Activated naive CD8-positive, alpha-beta T cell treated with anti-CD3 and anti-CD28 coated beads, Interleukin-2, amount 50 U/mL, for 24 hours (primary cell): ENCODE measurements at places on chromosomes 4 and X.

DNA sequence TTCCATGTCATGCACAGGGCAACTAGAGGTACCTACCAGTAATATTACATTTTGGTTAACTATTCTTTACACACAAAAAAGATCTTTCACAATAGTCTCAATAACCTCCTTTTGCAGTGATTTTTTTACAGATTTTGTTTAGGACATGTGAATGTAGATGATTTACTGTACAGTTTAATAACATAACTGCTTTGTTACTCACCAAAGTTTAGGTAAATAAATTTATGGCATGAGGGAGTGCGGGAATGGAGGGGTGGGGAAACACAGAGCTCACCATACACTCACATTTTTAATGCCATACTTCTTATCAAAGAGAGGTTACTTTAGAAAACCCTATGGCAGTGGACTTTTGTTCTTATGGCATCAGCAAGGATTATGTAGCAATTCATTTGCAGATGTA lies 93.1 kb upstream of the TEX13A start:
- no peak for DNase-seq

DNA sequence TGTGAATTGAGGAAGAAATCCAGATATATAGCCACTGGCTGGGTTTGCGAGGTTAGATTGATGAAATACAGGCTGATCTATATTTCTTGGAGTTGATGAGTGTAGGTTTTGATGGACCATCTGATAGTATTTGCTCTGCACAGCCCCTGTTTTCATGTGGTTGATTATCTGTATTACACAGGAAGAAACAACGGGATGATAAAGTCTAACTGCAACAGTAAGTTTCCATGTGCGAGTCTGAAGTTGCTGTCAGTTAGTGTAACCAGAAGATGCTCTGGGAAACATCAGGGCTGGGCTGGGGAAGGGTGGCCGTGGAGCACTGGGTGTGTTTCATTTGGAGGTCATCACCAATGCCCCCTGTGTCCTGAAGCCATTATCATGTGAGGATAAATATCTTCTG lies 148.4 kb upstream of the SFRP2 start:
- no peak for DNase-seq

- no peak for DNase-seq
These were observed 1068.3 kb downstream of the STIM2 start for GRCh38 chr4:27928761-27929540.

DNA sequence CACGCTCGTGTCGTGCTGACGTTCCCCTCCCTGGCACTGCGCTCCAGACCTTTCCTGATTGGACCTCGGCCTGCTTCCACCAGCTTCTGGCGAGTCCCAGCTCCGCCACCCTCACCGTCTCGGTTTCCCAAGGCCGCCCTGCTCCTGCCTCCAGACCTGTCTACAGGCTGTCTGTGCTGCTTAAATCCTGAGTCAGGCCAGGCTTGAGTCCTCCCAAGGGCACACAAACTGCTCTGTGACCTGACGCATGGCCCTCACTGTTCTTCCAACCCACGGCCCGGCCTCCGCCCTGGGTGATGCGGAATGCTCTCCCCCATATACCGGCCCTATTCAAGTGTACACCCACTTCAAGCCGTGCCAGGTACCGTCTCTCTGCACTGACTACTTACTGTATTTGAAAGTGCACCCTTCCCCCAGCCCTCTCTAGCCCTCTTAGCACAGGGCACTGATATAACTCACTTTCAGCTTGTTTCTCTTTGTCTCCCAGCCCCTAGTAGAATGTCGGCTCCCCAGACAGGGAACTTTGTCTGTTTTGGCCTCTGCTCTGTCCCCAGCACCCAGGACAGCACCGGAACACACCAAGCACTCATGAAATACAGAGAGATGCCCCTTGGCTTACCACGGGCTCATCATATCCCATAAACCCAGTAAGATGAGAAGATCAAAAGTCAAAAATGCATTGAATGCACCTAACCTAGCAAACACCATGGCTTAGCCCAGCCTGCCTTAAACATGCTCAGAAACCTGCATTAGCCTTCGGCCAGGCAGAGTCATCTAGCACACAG lies 63.1 kb upstream of the AFAP1 start:
- DNase-seq: no peak

GRCh38 chr4:336099-336892 lies 1.3 kb upstream of the ZNF141 start:
- DNase-seq: peak; percentile 3

GRCh38 chrX:136620780-136621179 lies 27.2 kb upstream of the CD40LG start:
- no peak for DNase-seq

- no peak for DNase-seq
These were observed 5.8 kb downstream of the GTPBP6 start for GRCh38 chrX:312621-313331.

- DNase-seq: no peak
These were observed 27.9 kb downstream of the GRK4 start for GRCh38 chr4:2991243-2991642.

DNA sequence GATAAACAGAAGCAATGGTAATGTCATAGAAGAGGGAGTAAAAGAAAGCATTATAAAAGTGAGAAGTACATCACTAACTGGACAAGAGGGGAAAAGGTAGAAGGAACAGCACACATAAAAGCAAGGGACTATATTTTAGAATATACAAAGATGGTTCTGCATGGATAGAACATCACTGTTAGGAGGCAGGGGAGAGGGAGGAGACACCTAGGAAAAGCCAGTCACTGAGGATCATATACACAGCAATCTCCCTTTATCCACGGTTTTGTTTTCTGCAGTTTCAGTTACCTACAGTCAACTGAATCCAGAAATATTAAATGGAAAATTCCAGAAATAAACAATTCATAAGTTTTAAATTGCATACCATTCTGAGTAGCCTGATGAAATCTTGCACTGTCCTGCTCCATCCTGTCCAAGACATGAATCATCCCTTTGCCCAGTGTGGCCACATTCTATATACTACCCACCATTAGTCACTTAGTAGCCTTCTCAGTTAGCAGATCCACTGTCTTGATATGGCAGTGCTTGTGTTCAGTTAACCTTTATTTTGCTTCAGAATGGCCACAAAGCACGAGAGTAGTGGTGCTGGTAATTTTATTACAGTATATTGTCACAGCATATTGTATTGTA lies 74.2 kb downstream of the PPA2 start:
- no peak for DNase-seq

DNA sequence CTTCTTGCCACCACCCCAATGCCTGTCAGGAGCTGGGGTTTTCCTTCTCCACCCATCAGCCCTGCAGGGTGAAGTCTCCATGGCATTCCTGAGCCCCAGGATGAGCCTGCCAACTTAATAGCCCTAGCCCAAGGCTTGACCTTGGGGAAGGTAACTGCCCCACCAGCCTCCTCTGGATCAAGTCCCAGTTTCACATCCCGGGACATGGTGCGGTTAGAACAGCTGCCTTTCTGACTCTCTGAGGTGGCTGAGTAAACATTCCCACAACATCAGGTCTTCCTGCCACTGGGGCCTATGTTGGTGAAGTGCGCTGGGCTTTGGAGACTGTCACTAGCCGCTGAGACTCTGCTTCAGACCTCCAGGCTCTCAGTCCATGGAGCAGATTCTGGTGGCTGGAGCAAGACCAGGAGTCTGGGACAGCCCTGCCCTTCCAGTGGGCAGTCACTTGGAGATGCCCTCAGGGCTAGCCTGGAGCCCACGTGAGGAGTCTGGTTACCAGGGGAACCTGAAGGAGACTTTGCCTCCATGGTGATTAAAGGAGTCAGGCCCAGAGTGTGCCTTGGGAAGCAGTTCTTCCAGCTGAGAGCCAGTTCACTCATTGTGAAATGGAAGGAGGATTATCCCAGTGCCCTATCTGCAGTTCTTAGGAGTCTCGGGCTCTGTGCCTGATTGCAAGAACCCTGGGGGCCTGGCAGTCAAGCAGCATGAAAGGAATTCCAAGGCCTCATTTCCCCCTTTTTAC lies 56.8 kb downstream of the SMIM20 start:
- DNase-seq: no peak
